ENCODE measurements at places on chromosomes 4 and X.

DNA sequence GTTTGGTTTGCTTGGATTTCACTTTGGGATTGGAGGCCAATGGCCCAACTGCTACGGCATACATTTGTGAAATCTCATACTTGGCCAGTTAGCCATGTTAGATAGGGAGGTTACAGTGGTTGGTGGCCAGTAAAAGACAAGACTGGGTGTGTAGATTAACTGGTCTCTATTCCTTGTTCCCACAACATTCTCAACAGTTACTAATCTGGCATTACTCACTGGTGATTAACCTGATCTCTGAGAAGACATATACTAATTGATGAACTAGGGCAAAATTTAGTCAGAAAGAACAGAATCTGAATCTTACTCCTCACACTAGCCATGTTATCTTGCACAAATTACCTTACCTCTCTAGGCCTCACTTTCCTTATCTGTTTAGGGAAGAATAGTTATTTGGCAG, 33.4 kb downstream of the GATB start:
- DNase-seq, result no peak

DNA sequence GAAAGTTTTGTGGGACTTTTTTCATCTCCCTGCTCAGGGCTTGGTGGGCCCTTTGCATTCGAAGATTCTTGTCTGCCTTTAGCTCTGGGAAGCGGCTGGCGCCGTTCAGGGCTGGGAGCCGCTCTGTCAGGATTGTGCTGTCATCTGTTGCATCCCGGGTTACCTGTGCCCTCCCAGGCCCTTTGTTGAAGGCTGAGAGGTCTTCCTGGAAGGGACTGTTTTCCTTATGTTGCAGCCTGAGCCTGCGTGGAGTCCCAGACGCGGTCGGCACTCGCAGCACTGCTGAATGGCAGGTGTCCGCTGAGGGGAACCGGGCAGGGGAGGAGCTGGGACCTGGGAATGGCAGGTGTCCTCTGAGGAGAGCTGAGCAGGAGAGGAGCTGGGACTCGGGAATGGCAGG, 15.9 kb downstream of the RGS12 start:
- DNase-seq, result no peak

DNA sequence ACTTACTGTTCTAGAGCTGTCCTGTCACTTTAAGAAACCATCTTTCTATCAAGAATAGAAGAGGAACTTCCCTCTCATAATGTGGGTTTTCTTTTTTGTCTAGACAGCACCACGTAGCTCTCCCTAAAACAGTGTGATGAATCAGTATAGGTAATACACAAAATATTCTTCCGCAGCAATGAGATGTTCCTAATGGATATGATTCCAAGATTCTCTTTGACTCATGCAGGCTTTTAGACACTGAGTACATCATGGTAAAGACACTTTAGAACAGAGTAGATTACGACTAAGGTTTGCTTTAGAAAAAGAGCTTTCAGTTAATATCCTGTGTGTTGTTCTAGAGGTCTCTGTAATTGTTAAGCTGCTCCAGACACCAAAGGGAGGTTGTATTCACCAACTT, 69.8 kb downstream of the PTTG2 start:
- no peak for DNase-seq

GRCh38 chr4:56475917-56476316, 8.5 kb downstream of the SRP72 start:
- no peak for DNase-seq

DNA sequence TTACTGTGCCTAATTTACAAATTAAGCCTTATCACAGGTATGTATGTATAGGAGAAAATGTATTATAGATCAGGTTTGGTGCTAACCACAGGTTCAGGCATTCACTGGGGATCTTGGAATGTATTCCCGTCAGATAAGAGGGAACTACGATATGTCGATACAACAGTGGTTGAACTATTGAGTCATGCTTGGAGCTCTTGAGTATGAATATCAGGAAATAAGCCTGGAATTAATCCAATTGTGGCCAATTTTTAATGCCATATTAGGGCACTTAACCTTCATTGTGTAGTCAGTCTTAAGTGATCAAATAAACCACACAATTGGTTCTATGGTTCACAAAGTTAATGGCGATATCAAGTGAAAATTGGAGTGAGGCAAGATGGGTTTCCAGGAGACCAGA, 556.5 kb downstream of the IL1RAPL1 start:
- DNase-seq, result no peak

GRCh38 chr4:73868206-73869129, 725 bp upstream of the CXCL1 start:
- no peak for DNase-seq

DNA sequence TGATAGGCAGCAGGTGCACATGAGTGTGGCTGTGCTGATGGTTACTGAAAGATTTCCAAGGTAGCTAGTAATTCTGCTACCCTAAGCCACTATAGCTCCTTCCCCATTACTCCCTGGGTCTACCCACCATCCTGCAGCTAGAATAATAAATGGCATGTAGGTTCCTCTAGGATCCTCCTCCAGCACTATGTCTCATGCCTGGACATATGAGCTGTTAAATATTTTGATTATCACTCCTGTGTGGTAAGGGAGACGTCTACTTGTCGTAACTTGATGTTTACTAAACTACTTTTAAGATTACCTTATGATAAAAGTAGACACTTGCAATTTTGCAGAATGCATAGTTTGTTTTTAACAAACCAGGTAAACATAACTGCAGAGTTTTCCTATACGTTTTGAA, 35.5 kb downstream of the TET2 start:
- no peak for DNase-seq

GRCh38 chrX:118536687-118537461, 41.3 kb downstream of the DOCK11 start:
- no peak for DNase-seq

DNA sequence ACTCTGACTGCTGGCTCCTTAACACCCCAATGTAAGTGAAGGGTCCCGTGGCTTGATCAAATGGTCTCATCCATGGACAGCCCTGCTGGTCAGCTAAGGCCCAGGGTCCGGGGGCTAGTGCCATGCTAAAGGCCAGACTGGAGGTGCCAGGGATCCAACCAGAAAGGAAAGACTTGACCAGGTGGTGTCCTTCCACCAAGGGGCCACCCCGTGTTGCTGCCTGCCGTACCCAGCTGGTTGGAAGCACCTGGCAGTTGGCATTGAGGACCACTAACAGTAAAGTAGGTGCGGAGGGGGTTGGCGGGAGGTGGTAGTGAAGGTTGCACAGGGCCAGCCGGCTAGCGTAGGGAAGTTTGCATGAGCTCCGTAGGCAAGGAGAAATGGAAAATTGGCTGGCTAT, 1.7 kb upstream of the IL1RAPL2 start:
- no peak for DNase-seq

GRCh38 chrX:70402721-70403120, 20.4 kb upstream of the GDPD2 start:
- no peak for DNase-seq

DNA sequence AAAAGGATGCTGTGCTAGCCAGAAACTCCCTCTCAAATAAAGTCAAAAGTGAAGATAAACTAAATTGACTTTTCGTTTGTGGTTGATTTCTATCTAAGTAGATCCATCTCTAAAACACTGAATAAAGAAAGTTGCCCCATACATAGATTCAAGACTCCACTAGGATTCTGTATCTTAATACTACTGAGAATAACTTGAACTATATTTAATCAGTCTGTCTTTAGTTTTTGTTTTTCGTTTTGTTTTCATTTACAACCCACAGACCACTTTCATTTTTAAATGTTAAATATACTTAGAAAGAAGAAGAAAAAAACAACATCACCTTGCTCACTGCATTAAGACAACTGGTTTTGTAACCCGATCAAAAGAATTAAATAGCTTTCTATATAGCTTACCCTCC, 655.0 kb downstream of the RPA4 start:
- DNase-seq, result no peak

DNA sequence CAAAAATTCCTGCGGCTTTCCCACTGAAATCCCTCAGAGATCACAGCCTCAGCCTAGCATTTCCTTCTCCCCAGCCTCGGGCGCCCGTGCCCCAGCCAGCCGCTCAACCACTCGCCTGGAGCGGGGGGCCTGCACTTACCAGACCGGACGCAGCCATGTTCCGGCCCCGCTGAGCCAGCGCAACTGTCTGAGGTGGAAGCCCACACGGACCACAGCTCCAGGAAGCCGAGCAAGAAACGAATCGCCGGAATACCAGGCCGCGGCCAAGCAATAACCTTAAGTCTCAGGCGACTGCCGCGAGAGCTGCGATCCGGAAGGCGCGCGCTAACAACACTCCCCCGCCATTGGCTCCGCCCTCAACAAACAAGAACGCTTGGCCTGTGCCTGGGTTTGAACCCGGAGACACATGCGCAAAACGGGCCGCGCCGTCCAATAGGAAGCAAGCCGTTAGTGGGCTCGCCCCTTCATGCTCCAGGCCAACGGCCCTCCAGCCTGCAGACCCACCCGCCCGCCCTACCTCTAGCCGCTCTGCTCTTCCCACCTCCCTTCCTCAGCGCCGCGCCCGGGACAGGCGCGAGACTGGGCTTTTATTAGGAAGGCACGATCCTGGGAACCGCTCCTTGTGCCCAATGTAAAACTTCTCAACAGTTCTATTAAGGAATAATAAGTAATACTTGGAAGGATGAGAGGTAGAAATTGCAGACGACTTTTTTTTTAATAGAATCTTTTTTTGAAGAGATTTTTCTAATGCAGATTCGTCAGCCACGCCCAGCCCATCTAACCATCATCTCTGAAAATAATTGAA, at the start of gene CENPC:
Gene CENPC, minus strand, starts transcription at position 305 of the 805 bp plus-strand sequence. Its CDS starts 148 bp downstream, at position 157.
- peak; percentile 77 for DNase-seq

- DNase-seq, result no peak
Observed at GRCh38 chr4:7762376-7763030, 177.2 kb downstream of the AFAP1 start.

DNA sequence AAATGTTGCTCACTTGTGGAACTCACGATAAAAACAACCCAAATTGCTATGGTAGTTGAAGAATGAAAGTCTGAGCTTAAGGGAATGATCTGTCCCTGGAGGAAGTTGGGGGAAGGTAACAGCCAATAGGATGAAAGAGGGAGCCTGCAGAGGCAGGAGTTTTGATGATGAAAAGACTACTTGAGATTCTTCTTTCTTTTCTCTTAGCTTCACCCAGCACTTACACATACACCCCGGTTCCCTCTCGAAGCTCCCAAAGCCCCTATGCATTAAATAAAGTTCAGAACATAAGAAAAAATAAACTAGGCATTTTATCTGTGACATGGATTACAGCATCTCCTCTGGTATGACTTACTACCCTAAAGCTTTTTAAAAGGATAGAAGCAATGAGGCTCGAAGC, 122.9 kb upstream of the GATB start:
- DNase-seq, result no peak

DNA sequence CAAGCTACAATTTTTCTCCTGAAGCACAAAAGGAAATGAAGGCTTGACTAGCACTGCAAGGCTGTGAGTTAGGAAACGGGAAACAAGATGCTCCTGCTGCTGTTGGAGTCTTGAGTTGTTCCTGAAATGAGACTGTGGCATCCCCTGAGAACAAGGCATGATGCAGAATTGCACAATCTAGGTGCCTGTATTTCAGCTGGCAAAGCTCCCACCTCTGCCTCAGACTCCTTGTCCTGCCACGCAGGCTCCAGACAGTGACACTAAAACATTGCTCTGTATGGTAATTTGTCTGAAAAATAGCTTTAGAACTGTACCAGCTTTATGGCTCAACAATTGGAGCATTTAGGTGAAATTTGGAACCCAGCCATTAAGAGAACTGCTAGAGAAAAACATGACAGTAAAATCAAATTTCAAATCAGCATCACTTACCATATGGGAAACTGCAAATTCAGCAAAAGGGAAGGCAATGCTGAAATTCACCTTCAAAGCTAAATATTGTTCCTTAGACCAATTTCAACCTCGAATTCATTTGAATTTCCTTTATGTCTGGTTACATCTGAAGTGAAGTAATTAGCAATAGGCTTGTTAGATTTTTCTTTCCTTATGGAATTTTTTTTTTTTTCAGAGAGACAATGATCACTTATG, 103.4 kb downstream of the MFAP3L start:
- no peak for DNase-seq

DNA sequence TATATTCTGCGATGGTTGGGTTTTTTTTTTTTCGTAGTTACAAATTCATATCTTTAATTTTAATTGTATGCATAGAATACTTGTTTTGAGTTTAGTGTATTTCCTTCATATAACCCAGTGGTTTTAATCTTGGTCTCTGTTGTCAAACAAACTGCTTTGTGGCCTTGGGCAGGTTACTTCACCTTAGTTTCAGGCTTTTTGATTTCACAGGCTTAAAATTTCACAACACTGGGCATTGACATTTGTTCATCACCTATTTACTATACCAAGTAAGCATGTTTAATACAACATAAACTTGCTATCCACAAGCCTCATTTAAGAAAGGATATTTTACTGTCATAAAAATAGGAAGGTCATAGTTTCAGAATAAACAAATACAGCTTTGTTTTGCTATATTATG, 14.7 kb downstream of the RAPGEF2 start:
- DNase-seq, result no peak

- no peak for DNase-seq
Observed at GRCh38 chr4:77073106-77073809, 2.5 kb downstream of the CCNI start.

DNA sequence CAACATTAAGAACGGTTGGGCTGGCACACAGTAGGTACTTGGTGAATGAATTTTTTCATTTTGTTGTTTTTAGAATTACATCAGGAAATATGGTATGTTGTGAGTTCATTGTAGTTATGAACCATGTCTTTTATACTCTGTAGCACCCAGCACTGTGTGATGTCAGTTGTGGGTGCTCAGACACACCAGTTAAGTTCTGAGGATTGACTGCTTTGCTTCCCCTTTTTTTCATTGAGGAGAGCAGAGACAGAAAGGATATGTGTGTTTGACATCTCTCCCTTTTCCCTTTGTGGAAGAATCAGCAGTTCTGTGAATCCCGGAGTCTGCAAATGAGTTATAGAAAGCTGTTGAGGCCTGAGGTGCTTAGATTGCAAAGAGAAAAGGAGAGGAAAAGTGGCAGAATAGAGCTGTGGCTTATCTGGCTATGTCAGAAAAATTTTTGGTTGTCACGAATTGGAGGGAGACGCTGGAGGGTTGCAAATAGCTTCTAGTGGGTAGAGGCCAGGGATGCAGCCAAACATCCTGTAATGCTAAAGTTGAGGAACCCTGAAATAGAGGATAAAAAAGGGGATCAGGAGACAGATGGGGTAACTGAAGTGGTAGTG, 13.1 kb downstream of the SMAD1 start:
- no peak for DNase-seq

All from activated CD8-positive, alpha-beta memory T cell treated with anti-CD3 and anti-CD28 coated beads for 1 hour (primary cell).